Renal cortex interstitium (tissue), 15 donors: ENCODE measurements at places on chromosomes 12 and 14. TPM values are rescaled to one million over a fixed set of nuclear protein-coding genes. Genes with fewer than 3 reads are reported as not detected.

DNA sequence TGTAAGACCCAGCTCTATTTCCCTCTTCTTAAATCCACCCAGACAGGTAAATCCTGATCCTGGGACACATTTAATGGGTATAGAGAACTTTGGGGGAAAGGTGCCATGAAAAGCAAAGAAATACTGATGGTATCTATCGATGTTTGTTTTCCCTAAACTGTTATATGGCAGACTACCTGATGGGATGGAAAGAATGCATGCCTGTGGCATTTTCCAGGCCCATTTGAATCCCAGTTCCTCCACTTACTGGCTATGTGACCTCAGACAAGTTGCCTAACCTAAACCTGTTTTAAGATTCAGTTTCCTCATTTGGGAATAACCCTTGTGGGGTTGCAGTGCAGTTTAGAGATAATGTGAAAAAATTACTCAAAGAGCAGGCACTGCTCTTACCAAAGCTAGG is 404.5 kb downstream of the FUT8 start:
- DNase-seq = no peak

Gene OR4K14
- not detected for polyA plus RNA-seq

Gene CEBPE
- polyA plus RNA-seq = 0.22 TPM

Gene CLEC2A
- not detected for polyA plus RNA-seq

- no peak for DNase-seq
These were observed 106.0 kb downstream of the RPS29 start for GRCh38 chr14:49480053-49480760.

- DNase-seq = no peak
These were observed 115.0 kb downstream of the ZFP36L1 start for GRCh38 chr14:68677901-68678300.
